ENCODE measurements at places on chromosomes 4 and X. TPM values are rescaled to one million over a fixed set of nuclear protein-coding genes. Genes with fewer than 3 reads are reported as not detected.

DNA sequence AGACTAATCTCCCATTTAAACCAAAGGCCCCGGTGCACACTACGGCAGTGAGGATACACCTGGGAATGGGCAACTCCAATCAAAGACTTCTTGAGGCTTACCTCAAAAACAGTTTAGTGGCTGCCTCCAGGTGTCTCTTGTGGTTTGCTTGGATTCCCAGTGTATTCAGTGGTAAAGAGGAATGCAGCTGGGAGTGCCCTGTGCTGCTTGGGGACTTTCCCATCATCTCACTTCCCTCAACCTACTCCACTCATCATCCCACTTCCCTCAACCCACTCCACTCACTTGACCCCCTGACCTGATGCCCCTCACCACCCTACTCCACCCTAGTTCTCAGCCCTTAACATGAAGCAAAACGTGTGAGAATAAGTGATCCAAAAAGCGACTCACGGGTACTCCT, 177.3 kb upstream of the ETNPPL start:
- DNase-seq, result no peak

DNA sequence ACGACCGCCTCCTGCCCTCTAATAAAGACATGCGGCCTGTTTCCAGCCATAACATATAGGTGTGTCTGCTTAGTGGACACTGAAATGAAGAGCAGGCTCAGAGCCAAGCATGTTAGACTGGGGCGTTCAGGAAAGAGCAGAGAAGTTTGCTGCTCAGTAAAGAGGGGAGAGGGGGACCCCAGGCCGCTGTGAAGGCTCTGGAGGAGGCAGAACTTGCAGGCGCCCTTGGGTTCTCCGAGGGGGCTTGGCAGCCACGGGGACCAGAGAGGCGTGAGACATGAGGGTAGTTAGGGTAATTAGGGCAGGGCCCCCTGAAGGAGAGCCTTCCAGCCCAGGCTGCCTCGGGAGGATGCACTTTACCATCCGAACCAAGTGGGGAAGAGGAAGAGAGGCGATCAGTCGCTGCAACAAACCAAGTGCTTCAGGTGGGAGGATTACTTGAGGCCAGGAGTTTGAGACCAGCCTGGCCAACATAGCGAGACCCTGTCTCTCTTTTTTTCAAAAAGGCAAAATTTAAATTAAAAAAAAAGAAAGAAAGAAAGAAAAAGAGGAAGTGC, 46.6 kb upstream of the CDKN2AIP start:
- no peak for DNase-seq

GRCh38 chrX:2449135-2449886, 51.5 kb downstream of the DHRSX start:
- DNase-seq, result no peak

- DNase-seq, result no peak
These were observed 147.2 kb downstream of the RPA4 start for GRCh38 chrX:97030947-97031346.

DNA sequence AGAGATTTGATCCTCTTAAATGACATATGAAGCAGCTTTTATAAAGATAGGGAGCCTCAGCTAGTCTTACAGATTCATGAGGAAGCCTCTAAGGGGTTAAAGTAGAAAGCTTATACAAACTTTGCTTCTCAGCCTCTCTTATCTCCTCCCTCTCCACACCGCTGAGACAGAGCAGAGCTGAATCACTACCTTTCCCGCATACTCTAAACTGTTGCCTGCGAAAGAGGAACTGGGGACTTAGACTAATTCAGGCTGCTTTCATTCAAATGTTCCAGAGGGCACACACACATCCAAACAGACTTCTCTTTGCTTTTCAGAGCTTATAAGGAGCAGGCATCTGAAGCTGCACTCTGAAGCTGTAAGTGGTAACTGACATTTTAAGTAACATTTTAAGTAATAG, at the start of gene SERTM2:
SERTM2 (plus strand) TSS at position 169 of the 400 bp plus-strand sequence. CDS start 7,213 bp downstream, outside the sequence.
- DNase-seq, result no peak

DNA sequence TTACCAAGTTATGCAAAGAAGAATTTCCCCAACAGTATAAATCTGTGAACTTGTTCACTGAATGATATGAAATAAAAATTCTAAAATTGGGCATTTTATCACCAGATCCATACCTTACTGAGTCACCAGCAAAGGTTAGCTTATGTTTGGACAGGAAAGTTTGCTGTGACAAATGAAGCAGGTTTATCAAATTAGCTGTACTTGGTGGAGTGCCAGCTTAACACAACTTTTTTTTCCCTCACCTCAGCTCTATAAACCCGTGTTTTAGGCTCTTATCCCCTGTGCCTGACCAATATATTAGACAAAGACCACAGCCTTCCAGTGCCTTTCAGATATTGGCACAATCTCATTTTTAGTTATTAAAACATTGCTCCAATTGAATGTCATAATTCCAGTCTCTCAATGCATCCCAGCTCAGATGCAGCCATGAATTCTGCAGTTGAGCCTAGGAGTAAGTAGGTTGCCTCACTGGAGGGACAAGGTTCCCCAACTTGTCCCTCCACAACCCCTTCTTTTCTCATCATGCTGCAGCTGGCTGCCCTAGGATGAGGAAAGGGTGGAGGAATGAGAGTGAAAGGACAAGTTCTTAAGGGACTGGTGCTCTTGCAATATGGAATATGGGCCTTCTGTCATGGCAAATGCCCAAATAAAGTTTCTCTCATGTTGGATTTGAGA, 27.0 kb upstream of the PDGFC start:
- no peak for DNase-seq

GRCh38 chr4:164438321-164438720, 315.6 kb upstream of the SMIM31 start:
- DNase-seq, result no peak

GRCh38 chrX:136666088-136666487, 18.1 kb downstream of the CD40LG start:
- no peak for DNase-seq

- no peak for DNase-seq
These were observed 1039.3 kb downstream of the STPG2 start for GRCh38 chr4:97104006-97104405.

- DNase-seq, result peak; percentile 56
These were observed 65.9 kb downstream of the WWC2 start for GRCh38 chr4:183164963-183165362.

- DNase-seq, result no peak
These were observed 248.2 kb downstream of the PARM1 start for GRCh38 chr4:75180790-75181776.

DNA sequence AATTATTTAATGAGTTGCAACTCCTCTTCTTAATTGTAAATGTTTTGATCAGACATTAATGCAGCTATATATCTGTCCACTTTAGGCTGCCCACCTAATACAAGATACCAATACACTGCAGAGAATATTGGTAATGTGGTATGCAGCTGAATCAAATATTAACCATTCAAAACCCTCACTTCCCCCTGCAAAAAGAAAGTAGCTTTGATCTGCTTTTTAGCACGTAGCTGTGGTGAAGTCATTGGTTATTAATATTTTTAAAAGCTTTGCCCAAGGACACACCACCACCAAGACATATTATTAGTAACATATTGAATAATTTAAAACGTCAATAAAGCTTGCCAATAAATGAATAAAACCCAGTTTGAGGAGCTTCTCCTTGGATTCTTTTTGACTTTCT, 28.6 kb upstream of the CYP2U1 start:
- DNase-seq, result no peak

DNA sequence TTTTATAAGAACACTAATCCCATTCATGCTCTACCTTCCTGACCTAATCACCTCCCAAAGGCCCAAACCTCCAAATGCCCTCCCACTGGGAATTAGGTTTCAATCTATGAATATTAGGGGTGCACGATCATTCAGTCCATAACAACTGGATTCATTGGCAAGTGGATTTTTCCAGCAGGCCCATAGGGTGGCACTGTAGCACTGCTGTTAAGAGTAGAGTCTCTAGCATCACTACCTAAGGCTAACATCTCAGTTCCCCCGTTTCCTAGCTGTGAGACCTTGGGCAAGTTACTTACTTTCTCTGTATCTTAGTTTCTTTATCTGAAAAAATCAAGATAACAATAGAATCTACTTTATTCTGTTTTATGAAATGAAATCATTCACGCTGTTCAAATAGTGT, 315.8 kb downstream of the STIM2 start:
- no peak for DNase-seq

DNA sequence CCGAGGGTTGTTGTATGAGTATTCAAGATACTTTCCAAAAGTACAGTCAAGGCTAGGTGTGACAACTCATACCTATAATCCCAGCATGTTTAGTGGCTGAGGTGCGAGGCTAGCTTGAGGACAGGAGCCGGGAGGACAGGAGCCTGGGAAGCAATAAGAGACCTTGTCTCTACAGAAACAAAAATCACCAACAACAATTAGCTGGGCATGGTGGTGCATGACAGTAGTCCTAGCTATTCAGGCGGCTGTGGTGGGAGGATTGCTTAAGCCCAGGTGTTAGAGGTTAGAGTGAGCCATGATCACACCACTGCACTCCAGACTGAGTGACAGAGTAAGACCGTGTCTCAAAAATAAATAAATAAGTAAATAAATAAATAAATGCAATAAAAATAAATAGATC, 91.6 kb downstream of the TLL1 start:
- no peak for DNase-seq

DNA sequence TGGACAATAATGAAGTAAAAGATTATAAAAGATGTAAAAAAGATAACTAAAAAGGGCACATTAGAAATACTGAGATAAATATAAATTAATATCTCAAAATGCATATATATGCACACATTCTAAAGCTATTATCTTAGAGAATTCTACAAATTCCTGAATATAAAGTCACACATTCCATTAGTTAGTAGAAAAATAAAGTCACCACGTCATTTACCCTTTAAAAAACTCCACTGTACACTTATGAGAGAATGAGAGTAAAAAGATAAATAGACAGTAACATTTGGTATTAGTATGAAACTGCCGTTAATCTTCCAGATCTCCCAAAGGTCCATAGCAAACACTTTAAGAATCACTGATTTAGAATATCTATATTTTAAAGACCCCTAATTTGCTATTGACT, 67.2 kb upstream of the IL15 start:
- DNase-seq, result no peak

The MSANTD1 gene
- 2.3 TPM for total RNA-seq

The FAM184B gene
- not detected for total RNA-seq

The RHOXF2B gene
- total RNA-seq, result not detected

The BMP3 gene
- not detected for total RNA-seq

The RIPPLY1 gene
- not detected for total RNA-seq

The TREX2 gene
- 3.2 TPM for total RNA-seq

The PGAM4 gene
- total RNA-seq, result not detected

The PDHA1 gene
- total RNA-seq, result 131 TPM

The TLR10 gene
- total RNA-seq, result 0.83 TPM

The STPG2 gene
- total RNA-seq, result 1.5 TPM
